ENCODE measurements at places on chromosomes 3 and 15.

DNA sequence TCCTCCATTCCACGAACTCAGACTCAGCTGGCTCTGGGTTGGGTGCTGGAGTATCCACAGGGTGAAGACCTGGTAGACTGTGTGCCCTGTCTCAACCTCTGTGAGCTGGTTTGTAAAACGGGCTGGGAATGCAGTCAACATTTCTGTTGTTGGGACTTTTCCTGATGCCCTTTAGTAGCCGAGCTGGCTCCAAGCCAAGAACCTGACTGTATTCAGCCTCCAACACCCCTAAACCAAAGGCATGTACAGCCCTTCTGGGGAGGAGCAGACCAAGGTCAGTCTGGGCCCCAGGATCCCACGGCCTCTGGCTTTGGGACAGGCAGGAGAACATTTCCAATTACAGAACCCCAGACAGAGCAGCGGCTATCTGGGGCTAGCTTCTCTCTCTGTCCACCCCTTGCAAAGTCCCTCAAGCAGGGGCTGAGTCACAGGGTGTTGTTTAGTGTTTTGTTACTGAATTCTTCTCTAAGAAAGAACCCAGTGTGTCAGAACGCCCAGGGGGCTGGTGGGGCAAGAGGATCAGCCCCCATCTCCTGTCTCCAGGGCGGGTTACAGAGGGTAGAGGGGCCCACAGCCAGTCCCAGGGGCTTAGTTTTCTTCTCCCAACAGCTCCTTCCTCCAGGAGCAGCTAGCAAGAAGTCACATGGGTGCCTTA lies 56.8 kb upstream of the SLC6A6 start:
- DNase-seq = peak; percentile 31

DNA sequence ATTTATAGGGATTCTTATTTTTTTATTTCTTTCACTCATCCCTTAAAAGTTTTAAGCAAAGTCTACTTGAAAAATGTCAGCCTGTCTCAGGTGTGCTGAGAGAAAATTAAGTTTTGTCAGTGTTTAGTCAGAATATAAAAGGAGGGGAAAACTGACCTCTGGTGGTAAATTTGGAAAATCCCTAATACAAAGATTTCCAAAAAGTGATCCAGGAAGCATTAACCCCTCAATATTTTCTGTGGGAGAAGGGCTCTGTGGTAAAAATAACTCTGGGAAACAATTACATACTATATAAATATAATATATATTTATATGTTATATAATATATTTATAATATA lies 41.0 kb upstream of the FRMD4B start:
- DNase-seq = no peak

GRCh38 chr3:150096700-150097587 lies 126.2 kb upstream of the PFN2 start:
- DNase-seq = no peak

GRCh38 chr15:43238671-43239131 lies 17.9 kb upstream of the EPB42 start:
- DNase-seq = peak; percentile 75

DNA sequence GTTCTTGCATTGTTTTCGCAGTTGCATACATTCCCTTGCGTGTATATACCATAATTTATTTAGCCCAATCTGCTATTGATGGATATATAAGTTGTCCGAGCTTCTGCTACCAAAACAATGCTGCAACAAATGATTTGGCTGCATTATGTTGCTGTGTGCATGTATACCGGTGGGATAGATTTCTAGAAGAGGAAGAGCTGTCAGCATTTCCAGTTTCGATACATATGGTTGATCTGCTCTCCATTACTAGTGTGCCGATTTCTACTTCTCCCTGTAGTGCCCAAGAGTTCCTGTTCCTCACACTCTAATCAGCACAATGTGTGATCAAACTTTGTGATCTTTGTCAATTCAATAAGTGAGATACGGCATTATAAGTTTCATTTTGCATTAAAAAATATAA lies 92.8 kb upstream of the NMNAT3 start:
- no peak for DNase-seq

DNA sequence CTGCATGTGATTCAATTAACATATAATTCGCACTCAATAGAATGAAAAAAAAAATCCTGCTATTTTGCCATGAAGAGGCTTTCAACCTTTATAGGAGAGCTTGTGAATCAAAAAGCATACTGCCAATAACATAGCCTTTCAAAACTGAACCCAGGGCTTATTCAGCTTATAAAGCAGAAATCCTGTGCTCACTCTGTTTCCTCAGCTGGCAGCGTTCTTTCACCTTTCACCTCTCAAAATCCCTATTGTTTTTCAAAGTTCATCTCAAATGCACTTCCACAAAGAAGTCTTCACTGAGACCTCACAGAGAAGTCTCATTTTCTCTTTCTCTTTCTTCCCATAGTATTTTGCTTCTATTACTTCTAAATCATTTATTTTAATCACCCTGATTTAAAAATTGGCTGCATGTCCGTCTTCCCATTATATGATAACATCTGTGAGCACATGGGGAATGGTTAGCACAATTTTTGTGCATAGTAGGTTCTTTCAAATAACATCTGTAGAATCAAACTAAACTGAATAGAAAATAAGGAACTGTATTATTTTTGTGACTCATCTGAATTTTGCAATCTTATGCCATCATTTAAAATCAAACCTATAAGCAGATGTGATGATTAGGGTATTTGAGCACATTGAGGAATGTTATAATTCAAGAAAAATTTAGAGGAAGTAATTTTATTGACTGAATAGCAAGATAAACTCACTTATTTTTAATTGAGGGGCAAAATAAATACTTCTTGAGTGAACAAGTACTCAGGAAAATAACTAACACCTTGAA lies 373.4 kb downstream of the NLGN1 start:
- no peak for DNase-seq

DNA sequence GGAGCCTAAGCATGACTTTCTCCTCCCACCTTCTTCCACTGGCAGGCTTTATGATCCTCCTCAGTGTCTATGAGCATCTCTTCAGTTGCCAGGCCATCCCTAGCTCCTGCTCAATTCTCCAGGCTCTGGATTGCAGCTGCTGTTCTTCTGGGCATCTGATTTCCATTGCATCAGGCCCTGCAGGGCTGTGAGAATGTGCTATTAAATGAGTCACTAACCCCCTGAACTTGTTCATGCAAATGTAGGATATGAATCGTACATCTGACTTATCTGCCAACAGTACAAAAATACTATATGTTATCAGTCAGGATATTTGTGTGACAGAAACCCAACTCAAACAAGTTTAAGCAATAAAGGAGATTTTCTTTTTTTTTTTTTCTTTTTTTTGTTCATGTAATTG lies 11.9 kb downstream of the GPR176 start:
- peak; percentile 92 for DNase-seq

DNA sequence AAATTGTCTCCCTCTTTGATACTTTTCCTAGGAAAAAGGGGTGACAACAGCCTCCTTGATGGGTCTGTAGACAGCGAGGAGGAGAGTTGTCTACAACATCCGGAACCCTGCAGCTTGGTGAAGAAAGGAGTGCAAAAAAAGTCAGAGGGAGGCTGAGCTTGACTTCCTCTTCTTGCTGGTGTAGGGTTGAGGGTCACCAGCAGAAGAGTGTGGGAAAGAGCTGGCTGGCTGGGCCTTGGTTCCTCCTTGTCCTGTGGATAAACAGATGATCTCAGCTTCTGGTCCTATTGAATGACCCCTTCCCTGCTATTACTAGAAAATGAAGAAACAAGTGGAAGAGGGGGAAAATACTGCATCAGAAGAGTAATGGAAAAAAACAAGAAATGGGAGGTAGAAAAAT lies 20.4 kb downstream of the SLC7A14 start:
- no peak for DNase-seq

GRCh38 chr15:43219929-43220928 lies 589 bp downstream of the EPB42 start:
- no peak for DNase-seq

GRCh38 chr15:68818066-68818768 lies 2.5 kb downstream of the ANP32A start:
- DNase-seq = peak; percentile 47

DNA sequence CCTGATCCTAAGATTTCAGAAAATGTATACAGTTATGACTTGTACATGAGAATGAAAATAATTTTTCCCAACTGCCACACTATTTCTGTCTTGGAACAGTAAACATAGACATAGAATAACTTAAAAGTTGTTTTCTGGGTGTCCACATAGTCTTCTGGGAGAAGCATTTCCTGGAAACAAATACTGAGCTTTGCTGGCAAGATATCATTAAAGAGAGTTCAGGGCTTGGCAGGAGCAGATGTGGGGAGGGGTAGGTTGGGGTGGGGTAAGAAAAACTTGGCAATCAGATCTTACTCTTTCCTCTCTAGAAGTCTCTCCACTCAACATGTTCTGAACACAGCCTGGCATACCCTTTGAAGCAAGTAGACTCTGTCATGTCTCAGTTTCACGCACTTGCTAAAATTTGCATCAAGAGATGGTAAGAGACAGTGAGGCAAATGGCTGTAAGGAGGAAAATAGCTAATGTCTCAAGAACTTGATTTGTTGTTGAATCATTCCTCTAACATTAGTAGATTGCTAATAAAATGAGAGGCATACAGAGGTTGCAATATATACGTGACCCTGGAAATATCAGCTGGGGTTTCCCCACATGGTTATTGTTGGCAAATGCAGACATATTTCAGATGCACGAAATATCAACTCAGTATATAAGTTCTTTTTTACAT lies 27.3 kb upstream of the ABI3BP start:
- DNase-seq = no peak

- no peak for DNase-seq
These were observed 25.0 kb upstream of the BCL6 start for GRCh38 chr3:187770224-187770623.

- no peak for DNase-seq
These were observed 37.7 kb downstream of the FAM174B start for GRCh38 chr15:92617549-92618520.

DNA sequence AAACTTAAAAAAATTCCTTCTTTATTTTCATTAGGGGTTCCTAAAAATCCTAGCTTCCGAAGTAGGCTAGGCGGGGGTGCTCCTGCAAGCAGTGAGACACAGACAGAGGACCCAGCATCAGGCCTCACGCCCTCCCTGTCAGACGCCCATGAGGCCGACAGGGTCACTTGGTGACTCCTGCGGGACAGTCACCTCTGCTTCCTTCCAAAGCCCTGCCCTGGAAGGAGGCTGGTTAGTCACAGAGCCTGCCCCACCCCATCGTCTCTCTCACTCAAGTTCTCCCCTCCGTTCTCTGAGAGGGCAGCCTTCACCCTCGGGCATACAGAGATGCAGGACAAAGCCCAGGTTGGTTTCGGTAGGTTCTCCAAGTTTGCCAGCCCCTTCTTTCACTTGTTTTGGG lies 38.6 kb downstream of the EHD4 start:
- DNase-seq = peak; percentile 78

- DNase-seq = no peak
These were observed 115.2 kb upstream of the STT3B start for GRCh38 chr3:31417486-31417885.

GRCh38 chr15:85927931-85928537 lies 133.3 kb upstream of the KLHL25 start:
- no peak for DNase-seq

GRCh38 chr3:8734908-8735307 lies 1.3 kb downstream of the CAV3 start:
- DNase-seq = no peak

DNA sequence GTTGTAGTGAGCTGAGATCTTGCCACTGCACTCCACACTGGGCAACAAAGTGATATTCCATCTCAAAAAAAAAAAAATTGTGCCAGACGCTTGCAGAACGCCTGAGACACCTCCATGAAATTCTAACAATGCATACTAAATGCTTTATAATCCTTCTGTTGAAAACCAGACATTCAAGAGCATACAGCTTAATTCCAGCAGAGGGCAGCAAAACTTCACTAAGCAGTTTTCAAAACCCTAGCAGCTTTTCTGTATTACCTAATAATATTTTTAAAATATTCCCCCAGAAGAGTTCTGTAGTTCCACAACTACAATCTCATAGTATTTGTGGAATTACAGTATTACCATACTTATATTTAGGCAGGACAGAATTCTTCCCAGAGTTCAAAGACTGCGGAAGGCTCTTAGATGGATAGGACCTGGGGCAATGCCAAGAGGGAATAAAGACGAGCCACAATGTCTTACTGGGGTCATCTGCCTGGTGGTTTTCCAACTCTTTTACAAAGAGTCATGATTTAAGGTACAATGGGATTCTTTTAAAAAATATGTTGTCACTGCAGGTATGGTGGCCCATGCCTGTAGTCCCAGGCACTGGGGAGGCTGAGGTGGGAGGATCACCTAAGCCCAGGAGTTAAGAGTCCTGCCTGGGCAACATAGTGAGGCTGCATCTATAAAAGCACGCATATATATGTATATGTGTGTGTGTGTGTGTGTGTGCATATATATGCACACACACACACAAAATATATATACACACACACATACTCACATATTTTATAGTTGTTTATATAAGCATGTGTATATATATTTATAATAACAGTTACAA lies 19.6 kb upstream of the TASOR start:
- peak; percentile 52 for DNase-seq

DNA sequence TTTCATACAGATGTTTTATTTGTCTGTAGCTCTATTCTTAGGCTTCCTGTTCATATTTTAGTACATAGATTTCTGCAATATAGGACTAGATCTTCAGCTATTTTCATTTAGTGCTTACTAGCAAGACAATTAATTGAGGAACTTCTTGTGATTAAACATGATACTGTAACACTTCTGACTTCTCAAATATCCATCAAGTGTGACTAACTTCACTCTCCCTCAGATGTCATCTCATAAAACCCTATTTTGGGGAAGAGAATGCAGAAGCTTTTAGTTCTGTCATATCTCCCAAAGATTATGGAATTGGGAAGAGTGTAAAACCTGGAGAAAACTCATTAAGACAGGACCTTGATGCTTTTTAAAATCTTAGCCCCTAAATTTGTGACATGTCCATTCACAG lies 28.6 kb upstream of the GOLIM4 start:
- DNase-seq = no peak

All from mammary epithelial cell (primary cell).